ENCODE measurements at places on chromosomes 13 and 19. TPM values are rescaled to one million over a fixed set of nuclear protein-coding genes. Genes with fewer than 3 reads are reported as not detected.
A peak's percentile ranks its signal among the peaks of the same experiment; 100 is the strongest.

DNA sequence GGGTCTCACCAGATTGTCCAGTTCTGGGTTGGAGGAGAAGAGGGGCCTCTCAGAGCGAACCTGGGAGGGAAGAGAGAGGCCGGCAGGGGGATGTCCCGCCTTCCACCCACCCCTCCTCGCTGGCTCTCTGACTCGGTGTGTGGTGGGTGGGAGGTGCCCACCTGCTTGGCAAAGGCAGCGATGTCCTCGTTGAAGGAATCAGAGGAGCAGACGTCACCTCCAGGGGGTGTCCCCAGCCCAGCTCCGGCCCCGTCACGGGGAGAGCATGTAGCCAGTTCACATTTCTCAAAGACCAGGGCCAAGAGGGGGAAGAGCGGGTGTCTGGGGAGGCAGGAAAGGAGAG, 2.7 kb downstream of the MEIS3 start:
- no peak for DNase-seq

GRCh38 chr19:29867984-29868383, 56.2 kb downstream of the CCNE1 start:
- no peak for DNase-seq

DNA sequence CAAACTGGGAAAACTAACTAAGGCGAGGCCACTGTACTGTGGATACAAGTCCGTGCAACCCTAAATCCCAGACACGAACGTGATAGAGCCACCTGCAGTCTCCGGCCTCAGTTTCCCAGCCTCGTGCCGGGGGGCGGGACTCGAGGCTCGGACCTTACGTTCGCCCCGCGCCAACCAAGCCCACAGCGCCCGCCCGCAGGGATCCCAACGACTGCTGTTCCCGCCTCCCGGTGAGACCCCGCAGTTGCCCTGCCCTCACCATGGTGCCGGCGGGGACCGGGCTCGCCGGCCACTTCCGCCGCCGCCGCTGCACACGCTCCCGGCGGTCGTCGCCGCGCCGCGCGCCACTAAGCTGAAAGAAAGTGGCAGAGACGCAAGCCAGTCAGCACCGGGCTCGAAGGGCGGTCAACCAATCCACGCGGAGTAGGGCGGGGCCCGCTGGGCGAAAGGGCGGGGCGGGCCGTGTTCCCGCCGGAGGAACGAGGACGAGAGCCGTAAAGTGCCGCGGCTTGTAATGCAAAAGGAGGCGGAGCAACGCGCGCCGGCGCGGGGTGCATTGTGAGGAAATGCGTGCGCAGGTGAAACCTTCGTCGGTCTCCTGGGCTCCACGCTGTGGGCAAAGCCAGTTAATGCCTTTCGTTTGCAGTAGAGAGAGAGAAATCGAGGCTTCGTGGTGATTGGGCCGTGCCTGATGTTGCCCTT, at the start of gene LSM4:
LSM4 (minus strand) TSS at position 318 of the 702 bp plus-strand sequence; CDS start at position 262, 56 bp downstream.
- peak; percentile 98 for DNase-seq

GRCh38 chr13:55553701-55554100, 1587.0 kb upstream of the PRR20A start:
- no peak for DNase-seq

- DNase-seq = no peak
Observed at GRCh38 chr13:28411831-28412353, 83.0 kb downstream of the FLT1 start.

GRCh38 chr13:106858903-106859532, 291.1 kb upstream of the ARGLU1 start:
- DNase-seq = no peak

- peak; percentile 71 for DNase-seq
Observed at GRCh38 chr19:12913011-12913561, 6.0 kb downstream of the SYCE2 start.

DNA sequence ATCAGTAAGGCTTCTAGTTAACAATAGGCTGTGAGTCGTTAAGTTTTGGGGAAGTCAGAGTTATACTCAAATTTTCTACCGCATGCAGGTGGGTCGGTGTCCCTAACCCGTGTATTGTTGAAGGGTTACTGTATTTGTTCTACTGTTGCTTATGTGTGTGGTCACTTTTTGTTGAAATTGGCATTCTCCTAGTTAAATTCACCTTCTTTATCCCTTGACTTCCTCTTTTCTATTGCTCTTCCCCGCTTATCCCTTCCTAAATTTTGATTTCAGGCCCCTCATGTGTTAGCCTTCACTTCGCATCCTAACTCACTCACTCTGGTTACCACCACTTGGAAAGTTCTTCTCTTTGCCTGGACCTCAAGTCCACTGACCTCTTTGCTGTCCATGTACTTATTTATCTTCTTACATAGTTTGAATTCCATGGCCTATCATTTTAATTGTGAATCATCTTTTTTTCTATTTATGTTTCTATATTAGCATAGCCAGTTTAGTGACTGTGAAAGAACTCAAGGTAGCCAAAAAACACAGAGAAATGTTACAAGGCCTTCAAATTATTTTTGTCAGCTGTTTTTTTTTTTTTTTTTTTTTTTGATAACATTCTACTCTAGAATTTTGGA, 52.9 kb downstream of the NDFIP2 start:
- DNase-seq = no peak

The ITGBL1 gene
- polyA plus RNA-seq = 0.78 TPM

The WASF3 gene
- 5.9 TPM for polyA plus RNA-seq

The FCHO1 gene
- 0.44 TPM for polyA plus RNA-seq

The GPR12 gene
- polyA plus RNA-seq = 0.22 TPM
